ENCODE measurements at places on chromosomes 13 and 19.

- no peak overlapping the region for H3K27ac ChIP-seq
- H3K4me3 ChIP-seq, result peak overlapping the region; percentile 31
- no peak for DNase-seq
- H3K4me1 ChIP-seq, result peaks cover 2% of the 10 kb centered on the region
- H3K27me3 ChIP-seq, result no peaks in the 10 kb centered on the region
- H3K36me3 ChIP-seq, result no peaks in the 10 kb centered on the region
Observed at GRCh38 chr19:1503089-1503924, 9.5 kb downstream of the ADAMTSL5 start.

DNA sequence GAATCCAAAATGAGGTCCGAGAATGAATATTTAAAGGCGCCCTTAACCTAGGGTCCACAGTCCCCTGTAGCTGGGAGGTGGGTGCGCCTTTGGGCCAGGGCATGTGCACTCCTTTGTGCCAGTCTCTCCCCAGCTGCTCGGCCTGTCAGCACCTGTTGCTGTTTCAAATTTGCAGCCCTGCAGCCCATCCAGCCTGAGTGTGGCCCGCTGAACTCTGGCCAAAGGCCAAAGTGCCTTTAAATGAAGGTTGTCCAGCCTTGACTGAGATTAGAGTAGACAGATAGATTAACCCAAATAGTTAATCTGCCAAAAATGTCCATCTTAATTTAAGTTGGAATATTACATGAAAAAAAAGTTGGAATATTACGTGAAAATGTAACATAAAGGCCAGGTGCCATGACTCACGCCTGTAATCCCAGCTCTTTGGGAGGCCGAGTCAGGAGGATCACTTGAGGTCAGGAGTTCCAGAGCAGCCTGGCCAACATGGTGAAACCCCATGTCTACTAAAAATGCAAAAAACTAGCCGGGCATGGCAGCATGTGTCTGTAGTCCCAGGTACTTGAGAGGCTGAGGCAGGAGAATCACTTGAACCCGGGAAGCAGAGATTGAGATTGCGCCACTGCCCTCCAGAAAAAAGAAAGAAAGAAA is 25.3 kb downstream of the TPT1 start:
- H3K27ac ChIP-seq, result no peak overlapping the region
- no peak overlapping the region for H3K4me3 ChIP-seq
- peaks cover 4% of the 10 kb centered on the region for H3K4me1 ChIP-seq
- DNase-seq, result no peak
- no peaks in the 10 kb centered on the region for H3K27me3 ChIP-seq

DNA sequence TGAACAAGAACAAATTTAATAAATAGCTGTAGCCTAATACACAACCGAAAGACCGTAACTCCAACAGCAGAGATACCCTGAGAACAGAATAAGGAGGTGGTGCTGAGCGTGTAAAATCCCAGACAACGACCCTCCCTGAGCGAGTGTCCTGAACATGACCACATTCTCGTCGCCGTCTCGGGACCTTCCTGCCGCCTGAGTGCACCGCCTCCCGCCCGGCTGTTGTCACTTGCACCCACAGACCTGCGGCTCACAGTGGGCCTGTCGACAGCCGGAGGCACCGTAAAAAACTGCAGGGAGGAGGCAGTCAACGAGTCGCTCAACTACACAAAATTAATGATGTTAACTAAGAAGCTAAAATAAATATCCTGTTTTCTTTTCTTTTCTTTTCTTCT is 35.8 kb upstream of the GRTP1 start:
- no peak overlapping the region for H3K27ac ChIP-seq
- no peaks in the 10 kb centered on the region for H3K4me1 ChIP-seq
- H3K4me3 ChIP-seq, result no peak overlapping the region

DNA sequence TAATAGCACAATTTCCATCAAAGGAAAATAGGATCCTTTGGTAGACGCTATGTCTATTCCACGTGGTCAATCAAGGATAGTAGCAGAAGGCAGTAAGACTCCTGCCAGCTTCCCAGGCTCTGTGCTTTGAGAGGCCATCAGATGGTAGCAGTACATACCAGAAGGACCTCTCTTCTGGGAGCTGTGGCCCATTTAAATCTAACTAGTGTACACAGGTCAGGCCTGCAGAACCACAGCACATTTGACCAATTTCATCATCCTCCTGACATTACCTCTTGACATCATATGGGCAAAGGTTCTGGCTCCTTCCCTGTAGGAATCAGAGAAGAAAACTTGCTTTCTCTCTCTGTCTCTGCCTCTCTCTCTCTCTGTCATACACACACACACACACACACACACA is 229.6 kb upstream of the HTR2A start:
- H3K27me3 ChIP-seq, result no peaks in the 10 kb centered on the region
- H3K4me1 ChIP-seq, result no peaks in the 10 kb centered on the region
- no peak for DNase-seq
- H3K4me3 ChIP-seq, result no peak overlapping the region
- no peak overlapping the region for H3K27ac ChIP-seq

DNA sequence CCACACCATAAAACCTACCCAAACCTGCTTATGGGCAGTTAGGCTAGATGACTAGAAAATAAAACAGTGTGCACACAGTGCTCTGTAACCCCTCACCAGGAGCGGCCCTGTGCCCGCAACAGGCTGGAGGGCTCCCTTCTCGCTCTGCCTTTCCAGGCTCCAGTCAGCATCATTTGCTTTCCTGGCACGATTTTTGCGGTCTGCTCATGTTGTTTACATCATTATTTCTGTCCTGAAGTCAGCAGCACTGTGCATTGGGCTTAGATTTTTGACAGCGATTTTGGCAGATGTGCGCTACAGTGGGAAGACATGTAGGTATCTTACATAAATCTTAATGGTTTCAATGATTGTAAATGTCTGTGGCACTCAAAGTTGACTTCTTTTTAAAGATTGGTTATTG is 344.0 kb downstream of the MTUS2 start:
- H3K4me3 ChIP-seq, result no peak overlapping the region
- no peak for DNase-seq
- H3K27ac ChIP-seq, result no peak overlapping the region
- no peaks in the 10 kb centered on the region for H3K36me3 ChIP-seq

- H3K4me1 ChIP-seq, result no peaks in the 10 kb centered on the region
- H3K27ac ChIP-seq, result no peak overlapping the region
- DNase-seq, result no peak
- no peaks in the 10 kb centered on the region for H3K36me3 ChIP-seq
- no peak overlapping the region for H3K4me3 ChIP-seq
Observed at GRCh38 chr13:32471187-32471922, 43.4 kb upstream of the N4BP2L1 start.

DNA sequence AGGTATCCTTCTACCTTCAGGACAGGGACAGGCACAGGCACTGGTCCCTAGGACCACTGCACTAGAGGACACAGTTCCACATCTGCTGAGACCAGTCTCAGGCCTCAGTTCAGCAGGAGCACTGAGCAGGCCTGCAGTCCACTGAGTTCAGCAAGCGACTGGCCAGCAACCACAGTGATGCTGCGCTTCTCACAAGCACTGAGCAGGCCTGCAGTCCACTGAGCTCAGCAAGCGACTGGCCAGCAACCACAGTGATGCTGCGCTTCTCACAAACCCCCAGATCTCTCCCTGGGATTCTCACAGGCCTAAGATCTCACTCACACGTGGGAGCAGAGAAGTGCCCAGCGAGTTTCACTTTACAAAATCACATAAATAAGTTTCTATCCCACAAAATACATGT is 140.6 kb downstream of the IRS2 start:
- no peaks in the 10 kb centered on the region for H3K27me3 ChIP-seq
- H3K27ac ChIP-seq, result no peak overlapping the region
- H3K4me3 ChIP-seq, result no peak overlapping the region
- H3K4me1 ChIP-seq, result no peaks in the 10 kb centered on the region

DNA sequence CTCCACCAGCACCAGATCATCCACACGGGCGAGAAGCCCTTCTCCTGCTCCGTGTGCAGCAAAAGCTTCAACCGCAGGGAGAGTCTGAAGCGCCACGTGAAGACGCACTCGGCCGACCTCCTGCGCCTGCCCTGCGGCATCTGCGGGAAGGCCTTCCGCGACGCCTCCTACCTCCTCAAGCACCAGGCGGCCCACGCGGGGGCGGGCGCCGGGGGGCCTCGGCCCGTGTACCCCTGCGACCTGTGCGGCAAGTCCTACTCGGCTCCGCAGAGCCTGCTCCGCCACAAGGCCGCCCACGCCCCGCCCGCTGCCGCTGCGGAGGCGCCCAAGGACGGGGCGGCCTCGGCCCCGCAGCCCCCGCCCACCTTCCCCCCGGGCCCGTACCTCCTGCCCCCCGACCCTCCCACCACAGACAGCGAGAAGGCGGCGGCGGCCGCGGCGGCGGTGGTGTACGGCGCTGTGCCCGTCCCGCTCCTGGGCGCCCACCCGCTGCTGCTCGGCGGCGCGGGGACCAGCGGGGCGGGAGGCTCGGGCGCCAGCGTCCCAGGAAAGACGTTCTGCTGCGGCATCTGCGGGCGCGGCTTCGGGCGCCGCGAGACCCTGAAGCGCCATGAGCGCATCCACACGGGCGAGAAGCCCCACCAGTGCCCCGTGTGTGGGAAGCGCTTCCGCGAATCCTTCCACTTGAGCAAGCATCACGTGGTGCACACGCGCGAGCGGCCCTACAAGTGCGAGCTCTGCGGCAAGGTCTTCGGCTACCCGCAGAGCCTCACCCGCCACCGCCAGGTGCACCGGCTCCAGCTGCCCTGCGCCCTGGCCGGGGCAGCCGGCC is 9.4 kb downstream of the ZNF784 start:
- H3K4me1 ChIP-seq, result no peaks in the 10 kb centered on the region
- H3K27me3 ChIP-seq, result no peaks in the 10 kb centered on the region
- no peak overlapping the region for H3K4me3 ChIP-seq

DNA sequence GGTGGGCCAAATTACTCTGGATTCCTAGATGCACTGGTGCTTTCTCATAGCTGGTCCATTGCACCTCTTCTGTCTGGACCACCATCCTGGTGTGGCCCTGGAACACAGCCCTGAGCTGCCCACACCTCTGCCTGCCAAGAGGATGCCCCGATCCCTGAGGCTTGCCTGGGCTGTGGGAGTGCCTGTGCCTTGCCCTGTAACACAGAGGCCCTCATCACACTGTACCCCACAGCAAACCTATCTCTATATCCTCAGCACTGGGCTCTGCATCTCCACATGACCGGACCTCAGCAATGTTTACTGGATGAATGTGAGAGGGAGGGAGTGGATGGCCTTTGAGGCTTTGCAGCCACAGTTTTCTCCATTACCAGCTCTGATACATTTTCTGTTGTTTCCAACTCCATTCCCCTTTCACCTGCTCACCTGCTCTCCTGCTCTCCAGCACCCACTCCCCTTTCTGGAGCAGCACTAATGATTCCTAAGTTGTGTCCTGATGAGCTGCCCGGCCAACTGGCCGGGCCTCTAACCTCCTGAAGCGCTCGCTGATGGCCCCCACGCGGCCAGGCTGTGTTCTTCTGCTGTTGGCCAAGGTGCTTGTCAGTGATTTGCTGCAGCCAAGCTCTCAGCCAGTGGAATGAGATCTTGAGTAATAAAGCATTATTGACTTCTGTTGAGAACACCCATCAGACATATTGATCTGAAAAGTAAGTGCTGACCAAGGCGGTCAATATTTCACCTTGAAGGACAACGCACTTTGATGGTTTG is 232.6 kb downstream of the TEX29 start:
- H3K4me1 ChIP-seq, result no peaks in the 10 kb centered on the region
- H3K4me3 ChIP-seq, result no peak overlapping the region
- no peaks in the 10 kb centered on the region for H3K36me3 ChIP-seq
- no peak for DNase-seq
- H3K27me3 ChIP-seq, result no peaks in the 10 kb centered on the region

GRCh38 chr13:77523834-77524728 is 11.4 kb upstream of the SCEL start:
- H3K27ac ChIP-seq, result no peak overlapping the region
- H3K36me3 ChIP-seq, result no peaks in the 10 kb centered on the region
- H3K4me3 ChIP-seq, result no peak overlapping the region
- no peaks in the 10 kb centered on the region for H3K4me1 ChIP-seq
- H3K27me3 ChIP-seq, result no peaks in the 10 kb centered on the region
- DNase-seq, result no peak

DNA sequence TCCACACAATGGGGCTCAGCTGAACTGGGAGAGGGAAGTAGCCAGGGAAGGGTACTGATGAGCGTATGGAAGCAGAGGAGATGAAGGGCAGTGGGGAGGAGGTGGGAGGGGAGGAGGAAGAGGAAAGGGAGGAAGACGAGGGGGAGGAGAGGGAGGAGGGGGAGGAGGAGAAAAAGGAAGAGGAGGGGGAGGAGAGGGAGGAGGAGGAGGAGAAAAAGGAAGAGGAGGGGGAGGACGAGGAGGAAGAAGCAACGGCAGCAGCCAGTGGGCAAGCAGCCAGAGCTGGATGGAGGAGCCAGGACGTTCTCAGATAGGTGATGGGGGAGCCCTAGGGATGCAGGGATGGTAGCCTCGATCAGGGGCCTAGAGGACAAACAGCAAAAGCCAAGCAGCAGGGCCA is 5.6 kb downstream of the CERS4 start:
- no peaks in the 10 kb centered on the region for H3K27me3 ChIP-seq
- no peak overlapping the region for H3K27ac ChIP-seq
- H3K4me1 ChIP-seq, result peaks cover 6% of the 10 kb centered on the region
- no peak for DNase-seq

DNA sequence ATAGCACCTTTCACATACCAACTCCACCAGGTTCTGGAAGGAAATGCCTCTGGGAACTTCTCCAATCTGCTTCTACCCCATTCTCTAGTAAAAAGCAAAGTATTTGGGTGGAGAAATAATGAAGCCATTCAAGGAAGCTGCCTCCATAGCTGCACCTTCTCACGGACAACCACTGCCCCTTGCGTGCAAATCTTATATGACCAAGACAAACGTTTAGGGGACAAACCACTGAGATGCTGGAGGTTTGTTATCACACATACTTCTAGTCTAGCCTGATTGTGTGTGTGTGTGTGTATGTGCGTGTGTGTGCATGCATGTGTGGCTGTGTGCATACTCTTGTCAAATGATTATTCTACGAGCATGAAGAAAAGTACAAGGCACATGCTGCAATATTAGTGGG is 6.5 kb upstream of the METTL21C start:
- peak overlapping the region; percentile 82 for H3K27ac ChIP-seq

GRCh38 chr19:6576869-6577475 is 14.0 kb downstream of the CD70 start:
- H3K27me3 ChIP-seq, result no peaks in the 10 kb centered on the region
- DNase-seq, result no peak
